ENCODE measurements at places on chromosomes 5 and 9.
A peak's percentile ranks its signal among the peaks of the same experiment; 100 is the strongest.

GRCh38 chr5:31987985-31988710, 186.0 kb downstream of the GOLPH3 start:
- no peak for DNase-seq

DNA sequence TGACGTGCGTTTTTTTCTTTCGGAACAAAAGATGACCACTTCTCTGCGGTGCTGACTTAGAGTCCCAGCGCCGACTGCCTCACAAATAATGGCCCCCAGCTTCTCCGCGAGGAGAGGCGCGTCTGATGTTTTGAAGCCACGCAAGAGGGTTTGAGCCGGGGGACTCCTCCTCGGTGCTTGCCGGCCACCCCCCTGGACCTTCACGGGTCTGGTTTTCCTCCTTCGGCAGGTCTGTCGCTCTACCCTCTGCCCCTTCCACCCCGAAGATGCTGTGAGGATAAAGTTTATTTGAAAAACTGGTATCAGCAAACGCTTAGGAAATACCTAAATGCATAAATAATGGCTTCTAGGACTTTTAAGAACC, 584 bp downstream of the USP20 start:
- DNase-seq, result no peak

- no peak for DNase-seq
Measured at GRCh38 chr5:73946278-73946677, 320.3 kb downstream of the ARHGEF28 start.

GRCh38 chr5:7471710-7472109, 75.8 kb downstream of the ADCY2 start:
- no peak for DNase-seq

GRCh38 chr9:121718501-121718900, 67.1 kb downstream of the DAB2IP start:
- DNase-seq, result no peak

DNA sequence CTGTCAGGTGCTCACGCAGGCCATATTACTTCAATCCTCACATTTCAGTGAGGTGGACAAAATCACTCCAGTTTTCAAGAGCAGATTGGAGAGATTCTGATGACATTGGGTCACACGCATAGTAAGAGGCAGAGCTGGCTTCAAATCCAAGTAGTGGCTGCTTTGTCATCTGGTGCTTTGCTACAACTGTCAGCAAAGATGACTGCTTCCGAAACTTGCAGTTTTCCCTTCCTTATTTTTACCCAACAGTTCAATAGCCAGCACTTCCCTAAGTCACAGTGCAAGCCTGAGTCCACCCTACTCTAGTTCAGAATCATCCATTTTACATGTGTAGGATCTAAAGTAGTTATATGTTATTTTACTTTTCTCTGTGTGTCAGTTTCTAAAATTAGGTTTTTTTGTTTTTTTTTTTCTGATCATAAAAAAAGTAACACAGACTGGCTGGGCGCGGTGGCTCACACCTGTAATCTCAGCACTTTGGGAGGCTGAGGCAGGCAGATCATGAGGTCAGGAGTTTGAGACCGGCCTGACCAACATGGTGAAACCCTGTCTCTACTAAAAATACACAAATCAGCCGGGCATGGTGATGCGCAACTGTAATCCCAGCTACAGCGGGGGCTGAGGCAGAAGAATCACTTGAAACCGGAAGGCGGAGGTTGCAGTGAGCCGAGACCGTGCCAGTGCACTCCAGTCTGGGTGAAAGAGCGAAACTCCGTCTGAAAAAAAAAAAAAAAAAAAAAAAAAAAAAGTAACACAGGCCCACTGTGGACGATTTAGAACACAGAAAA, 49.6 kb downstream of the ANKDD1B start:
- no peak for DNase-seq

GRCh38 chr9:70484232-70485130, 70.0 kb upstream of the KLF9 start:
- DNase-seq, result peak; percentile 43

GRCh38 chr9:109423877-109424276, 74.2 kb downstream of the PTPN3 start:
- DNase-seq, result no peak

- DNase-seq, result no peak
Measured at GRCh38 chr5:146039420-146039819, 66.0 kb downstream of the PLAC8L1 start.

DNA sequence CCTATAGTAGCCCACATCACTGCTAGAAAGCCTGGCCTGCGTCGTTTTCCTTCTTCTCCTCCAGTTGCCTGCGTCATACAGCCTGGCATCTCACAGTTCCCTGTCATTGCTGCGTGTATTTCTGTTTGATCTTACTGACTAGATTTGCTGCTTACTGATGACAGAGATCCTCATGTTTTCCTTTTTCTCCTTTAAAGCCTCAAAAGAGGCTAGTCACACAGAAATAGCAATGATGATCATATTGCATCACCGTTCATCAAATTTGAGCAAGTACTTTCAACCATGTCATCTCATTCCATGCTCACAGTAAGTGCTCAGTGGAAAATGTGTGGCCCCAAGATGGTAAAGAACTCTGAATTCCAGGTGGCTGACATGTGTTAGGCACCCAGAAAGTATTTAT, 76.8 kb downstream of the MVB12B start:
- DNase-seq, result no peak

- DNase-seq, result no peak
Measured at GRCh38 chr9:105053209-105053652, 125.3 kb upstream of the ABCA1 start.

- no peak for DNase-seq
Measured at GRCh38 chr5:133635051-133635450, 22.7 kb upstream of the FSTL4 start.

DNA sequence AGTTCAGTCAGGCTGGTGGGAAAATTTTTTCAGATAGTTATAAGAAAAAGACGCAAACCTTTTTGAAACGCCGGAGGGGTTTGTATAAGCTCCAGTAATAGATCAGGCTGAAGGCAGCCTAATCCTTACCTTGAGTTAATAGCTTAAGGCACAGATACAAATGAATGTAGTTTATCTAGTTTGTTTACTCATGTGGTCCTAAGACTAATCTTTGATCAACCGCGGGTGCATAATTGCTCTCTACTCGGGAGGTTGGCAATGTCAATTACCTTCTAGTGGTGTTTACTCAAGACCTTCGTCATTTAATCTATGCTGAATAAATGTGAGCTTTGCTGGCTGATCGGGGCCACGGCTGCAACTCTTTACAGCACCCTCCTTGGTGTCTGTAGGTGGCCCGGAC, 665 bp upstream of the INSL4 start:
- DNase-seq, result no peak

DNA sequence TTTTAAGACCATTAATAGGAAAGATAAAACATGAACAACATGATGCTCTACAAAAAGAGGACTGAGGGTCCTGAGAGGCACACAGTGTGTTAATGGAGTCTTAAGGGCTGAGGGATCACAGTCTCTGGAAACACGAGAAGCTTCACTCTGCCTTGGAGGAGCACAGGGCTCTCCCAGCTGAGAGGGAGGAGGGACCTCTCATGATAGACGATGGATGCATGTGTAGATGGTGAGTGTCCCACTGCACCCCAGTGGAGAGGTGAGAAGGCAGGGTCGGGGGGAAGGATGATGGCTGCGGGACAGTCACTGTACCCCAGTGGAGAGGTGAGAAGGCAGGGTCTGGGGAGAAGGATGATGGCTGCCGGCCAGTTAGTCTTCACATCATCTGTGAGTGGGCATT, 613.4 kb downstream of the IRX1 start:
- DNase-seq, result no peak

- DNase-seq, result no peak
Measured at GRCh38 chr5:173855995-173856656, 32.0 kb upstream of the CPEB4 start.

DNA sequence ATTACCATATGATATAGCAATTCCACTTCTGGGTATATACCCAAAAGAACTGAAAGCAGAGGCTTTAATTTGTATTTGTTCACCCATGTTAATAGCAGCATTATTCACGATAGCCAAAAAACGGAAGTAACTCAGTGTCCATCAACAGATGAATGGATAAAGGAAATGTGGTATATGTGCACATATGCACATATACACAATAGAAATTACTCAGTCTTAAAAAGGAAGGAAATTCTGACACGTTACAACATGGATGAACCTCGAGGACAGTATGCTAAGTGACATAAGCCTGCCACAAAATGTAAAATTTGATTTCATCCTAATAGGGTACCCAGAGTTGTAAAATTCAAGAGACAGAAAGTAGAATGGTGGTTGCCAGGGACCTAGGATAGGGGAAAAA, 54.9 kb downstream of the NUP155 start:
- DNase-seq, result no peak

GRCh38 chr5:32934529-32934928, 223.4 kb downstream of the NPR3 start:
- DNase-seq, result no peak

- DNase-seq, result no peak
Measured at GRCh38 chr5:119105971-119106370, 35.1 kb downstream of the DMXL1 start.

DNA sequence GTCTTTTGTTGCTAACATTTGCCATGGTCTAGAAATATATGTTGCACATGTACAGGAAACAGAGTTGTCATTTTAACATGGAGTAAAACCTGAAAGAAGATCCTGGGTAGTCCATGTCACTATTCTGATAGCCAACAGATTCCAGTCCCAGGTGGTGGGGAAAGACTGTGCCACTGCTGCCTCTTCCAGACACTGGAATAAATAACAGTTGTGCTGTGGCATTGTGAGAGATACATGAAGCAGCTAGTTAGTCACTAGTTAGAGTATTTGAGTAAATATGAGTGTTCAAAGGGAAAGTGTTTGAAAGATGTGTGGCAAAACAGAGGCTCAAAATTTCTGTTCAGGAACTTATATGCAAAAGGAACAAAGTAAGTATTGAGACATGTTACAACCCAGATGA, 1408.3 kb downstream of the EFNA5 start:
- DNase-seq, result no peak

GRCh38 chr9:83219154-83219923, 156.4 kb upstream of the RASEF start:
- no peak for DNase-seq

Measured in CD4-positive, alpha-beta memory T cell (primary cell).